NCI-H526 (cell line): ENCODE measurements at places on chromosomes 4 and X.

DNA sequence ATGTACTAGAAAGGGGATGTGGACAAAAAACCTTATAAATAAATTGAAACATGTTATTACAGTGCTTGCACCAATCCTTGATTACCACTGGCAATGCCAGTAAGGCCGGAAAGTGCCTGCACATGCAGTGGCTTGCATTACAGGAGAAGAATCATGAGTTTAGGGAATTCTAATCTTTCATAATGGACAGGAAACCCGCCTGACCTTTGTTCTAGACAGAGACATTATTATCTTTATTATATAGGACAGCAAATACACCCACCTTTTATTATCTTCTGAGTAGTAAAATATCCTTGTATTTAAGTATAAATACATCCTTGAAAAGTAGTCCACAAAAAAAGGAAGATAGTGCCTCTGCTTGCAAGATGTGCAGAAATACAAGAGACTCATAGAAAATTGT is 379.9 kb upstream of the LCORL start:
- no peak for DNase-seq

- no peak for DNase-seq
These were observed 20.1 kb upstream of the PHEX start for GRCh38 chrX:22012051-22012450.

DNA sequence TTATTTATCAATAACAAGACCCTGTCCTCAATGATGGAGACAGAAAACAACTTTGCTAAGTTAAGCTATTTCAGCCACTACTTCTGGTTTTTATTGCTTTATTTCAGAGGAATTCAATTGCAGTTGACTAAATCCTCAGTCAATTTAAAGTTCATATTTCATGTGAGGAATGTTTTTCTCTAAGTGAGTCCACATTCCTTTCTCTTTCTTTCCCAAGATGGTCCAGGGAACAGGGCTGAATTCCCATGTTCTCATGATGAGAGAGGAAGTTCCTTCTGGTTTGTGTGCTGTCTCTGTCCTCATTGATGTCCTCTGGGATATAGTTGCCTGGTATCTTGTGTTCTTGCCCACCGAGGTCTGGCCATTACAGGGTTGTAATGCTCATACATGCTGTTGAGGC is 117.2 kb downstream of the SLIT2 start:
- DNase-seq: no peak

GRCh38 chr4:150250293-150250997 is 172.2 kb downstream of the DCLK2 start:
- DNase-seq: no peak

DNA sequence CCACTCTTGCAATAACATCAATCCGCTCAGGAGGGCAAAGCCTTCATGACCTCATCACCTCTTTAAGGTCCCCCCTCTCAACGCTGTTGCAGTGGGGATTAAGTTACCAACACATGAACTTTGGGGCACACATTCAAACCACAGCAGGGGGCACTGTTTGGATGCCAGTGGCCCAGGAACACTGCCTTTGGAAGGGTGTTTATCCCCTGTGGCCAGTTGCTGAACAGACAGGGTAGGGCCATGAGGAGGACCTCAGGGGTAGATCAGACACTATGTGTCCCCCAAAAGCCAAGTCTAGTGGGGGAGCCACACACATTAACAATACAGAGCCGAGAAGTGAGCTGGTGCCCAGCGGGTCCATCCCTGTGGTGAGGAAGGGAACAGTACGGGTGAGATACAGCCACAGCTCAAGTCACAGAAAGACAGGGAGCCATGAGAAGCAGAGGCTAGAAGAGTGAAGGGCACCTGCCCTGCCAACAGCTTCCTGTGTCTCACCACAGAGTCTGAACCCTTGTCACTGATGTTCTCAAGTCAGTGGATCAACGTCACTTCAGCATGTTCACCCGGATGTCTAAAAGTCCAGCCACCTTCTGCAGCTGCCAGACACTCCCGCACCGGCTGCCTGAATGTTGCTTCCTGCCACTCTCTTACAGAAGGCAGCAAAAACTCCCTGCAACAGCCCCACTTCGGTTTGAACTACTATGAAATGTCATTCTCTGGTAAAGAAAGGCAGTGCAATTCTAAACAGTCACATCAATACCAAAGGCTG is 19.9 kb upstream of the MXD4 start:
- peak; percentile 15 for DNase-seq

DNA sequence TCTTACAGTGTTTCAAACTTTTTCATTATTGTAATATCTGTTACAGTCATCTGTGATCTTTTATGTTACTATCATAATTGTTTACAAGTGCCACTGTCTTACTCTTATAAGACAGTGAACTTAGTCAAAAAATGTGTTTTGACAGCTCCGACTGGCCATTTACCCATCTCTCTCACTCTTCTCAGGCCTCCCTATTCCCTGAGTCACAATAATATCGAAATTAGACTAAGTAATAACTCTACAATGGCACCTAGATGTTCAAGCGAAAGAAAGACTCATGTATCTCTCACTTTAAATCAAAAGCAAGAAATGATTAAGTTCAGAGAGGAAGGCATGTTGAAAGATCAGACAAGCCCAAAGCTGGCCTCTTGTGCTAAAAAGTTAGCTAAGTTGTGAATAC is 184.2 kb downstream of the CDS1 start:
- DNase-seq: no peak

DNA sequence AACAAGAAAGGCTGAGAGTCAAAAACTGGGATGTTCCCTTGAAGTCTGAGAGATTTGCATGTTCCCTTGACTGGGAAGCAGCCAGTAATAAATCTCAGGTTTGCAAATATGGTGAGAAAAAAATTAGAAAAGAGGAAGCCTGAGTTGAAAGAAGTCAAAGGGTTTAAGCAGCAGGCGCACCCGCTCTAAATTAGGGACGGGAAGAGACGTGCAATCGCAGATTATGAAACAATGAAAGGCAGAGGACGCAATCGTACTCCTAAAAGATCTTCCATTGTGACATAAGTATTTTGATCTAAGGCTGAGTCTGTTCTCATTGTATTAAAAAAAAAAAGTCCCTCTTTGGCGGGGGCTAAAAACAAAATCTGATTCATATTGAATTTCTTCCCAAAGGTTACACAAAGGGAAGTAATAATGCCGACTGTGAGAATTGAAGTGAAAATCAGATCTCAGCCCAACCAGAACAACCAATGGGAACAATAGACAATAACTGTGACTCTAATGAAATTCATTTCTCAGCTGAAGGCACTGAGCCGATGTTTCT is 28.2 kb downstream of the SAT1 start:
- DNase-seq: peak; percentile 54

- DNase-seq: no peak
These were observed 189.8 kb upstream of the AFF2 start for GRCh38 chrX:148310426-148311165.

GRCh38 chr4:168527560-168527959 is 30.7 kb downstream of the PALLD start:
- no peak for DNase-seq

DNA sequence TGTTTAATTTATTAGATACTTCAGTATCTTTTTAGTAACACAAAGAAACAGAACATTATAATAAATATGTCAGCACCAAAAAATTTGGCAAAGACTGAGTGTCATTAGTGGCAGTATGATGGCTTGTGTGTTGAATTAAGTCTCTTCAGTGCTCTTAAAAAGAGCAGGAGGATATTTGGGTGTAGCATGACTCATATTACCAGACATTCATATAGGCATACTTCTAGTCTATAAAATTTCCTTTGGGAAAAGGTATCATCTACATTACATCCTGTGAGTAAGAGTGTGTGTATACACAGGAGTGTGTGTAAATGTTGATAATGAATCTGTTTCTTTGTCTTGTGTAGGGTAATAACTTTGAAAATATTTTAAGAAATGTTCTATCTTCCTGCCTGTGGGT is 135.7 kb downstream of the CNKSR2 start:
- DNase-seq: no peak

DNA sequence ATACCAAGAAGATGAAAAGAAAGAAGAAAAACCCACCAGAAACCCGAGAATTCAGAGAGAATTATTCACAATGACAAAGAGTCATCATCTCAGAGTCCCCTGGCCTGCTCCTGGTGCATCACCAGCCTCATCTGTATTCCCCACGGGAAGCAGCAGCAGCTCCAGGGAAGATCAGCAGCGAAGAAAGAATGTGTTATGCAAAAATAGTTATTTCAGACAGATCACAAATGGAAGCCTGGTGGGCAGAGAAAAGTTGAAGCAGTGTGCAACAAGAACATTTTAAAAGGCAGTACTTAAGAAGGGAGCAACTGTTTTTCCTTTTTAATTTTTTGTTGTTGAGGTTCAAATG is 189.2 kb downstream of the PPP3CA start:
- DNase-seq: peak; percentile 48

DNA sequence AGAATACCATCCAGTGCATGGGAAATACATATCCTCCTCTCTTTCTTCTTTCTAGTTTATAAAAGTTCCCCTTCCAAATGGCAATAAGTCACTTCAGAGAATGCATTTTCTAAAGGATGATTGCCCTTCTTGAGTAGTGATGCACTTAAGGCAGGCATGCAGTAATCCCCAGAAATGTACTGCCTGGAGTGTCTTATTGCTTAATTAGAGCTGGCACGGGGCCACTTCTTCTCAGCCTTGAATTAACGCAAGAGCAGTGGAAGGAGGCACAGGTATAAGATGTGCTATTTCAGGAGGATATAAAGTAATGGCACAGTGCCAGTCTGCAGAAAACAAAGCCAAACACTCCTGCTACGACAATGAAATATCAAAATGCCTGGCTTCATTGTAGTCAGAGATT is 371.4 kb upstream of the FAM241A start:
- DNase-seq: no peak

DNA sequence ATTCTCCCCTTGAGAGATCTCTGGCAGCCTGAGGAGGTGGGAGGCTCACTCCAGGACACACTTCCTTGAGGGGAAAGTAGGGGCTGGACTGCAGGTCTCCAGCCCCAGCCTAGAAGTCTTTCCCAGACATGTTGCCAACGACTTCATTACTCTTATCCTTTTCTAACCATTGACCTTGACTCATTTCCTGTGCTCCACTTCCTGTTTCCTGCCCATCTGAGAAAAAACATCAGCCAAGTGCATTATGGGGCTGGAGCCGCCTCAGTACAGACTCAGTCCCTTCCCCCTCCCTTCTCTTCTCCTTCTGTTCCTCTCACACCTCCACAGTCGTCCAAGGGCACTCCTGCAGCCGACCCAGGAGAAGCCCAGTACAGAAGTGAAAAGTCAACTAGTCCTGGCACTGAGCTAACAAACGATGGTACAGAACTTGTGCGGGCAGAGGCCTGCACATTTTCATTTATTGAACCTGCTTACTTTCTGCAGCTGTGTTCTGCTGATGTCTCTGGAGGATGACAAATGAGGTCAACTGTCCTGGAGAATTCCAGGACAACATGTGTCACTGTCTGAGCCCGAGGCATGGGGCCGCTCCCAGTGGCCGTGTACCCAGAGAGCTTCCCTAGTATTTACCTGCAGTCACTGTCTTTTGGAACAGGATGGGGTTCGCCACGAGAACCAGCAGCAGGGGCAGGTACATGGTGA is 20.1 kb downstream of the GPR143 start:
- DNase-seq: no peak

- DNase-seq: no peak
These were observed 15.0 kb downstream of the NKX3-2 start for GRCh38 chr4:13529128-13529919.

DNA sequence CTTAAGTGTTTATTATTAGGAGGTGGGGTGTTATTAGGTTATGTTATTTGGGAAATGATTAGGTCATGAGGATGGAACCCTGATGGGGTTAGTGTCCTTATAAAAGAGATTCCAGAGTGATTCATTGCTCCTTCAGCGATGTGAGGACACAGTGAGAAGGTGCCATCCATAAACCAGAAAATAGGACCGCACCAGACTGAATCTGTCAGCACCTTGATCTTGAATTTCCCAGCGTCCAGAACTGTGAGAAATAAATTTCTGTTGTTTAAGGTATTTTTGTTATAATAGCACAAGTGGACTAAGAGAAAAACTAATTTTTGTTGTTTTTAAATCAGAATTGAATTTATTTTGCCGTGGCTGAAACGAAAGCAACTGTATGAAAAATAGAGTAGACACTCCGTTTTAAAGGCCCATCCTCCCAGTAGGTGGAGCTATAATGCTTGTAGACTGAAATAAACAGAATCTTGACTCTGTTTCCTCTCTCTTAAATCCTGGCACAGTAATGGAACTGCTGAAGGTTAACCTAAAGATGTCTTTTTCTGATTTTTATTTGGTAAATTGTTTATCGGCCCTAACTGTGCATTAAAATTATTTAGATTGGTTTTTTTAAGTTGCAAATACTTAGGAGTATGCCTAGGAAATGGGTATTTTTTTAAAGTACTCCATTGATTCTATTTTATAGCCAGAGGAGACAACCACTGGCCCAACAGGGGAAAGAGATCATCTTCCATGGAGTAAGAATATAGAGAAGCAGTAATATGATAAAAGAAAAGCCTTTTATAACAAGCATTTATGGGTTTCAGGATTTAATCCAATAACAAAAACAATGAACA is 133.2 kb upstream of the ADAMTS3 start:
- peak; percentile 48 for DNase-seq

DNA sequence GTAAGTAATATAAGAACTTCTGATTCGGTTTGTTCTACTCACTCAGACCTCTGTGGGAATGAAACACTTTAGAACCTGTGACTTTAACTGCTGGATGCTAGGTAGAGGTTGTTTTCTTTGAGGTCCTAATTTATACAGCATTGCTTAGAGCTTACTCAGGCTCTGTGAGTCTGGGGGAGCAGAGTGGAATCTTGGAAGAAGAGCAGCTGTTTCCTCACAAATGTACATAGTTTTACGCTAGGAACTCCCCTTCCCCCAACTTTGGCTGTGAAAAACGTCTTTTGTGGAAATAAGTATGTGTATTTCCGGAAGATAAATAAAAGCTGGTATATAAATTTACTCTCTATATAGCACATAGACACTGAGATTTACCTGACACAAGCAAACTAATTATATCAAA is 141.4 kb downstream of the NAA11 start:
- no peak for DNase-seq

GRCh38 chr4:44256414-44256813 is 192.2 kb downstream of the KCTD8 start:
- no peak for DNase-seq

DNA sequence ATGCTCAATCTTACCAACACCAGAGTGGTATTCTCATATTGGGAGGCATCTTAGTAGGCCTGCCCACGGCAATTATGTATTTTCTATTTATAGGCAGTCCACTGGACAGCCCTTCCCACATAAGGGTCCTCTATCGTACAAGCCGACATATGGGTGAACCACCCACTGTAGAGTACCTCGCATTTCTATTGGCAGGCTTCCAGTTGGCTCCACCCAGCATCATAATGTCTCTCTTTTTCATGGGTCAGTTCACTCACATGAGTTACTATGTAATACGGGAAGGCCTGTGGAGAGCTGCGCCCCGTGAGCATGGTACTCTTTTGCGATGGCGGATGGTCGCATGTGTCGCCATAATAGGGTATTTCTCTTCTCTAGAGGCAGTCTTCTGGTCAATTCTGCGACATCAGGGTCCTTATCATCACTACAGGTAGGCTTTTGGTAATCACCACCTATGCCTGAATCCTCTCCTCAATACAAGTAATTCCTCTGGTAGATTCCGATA is 29.4 kb upstream of the FOXR2 start:
- no peak for DNase-seq

DNA sequence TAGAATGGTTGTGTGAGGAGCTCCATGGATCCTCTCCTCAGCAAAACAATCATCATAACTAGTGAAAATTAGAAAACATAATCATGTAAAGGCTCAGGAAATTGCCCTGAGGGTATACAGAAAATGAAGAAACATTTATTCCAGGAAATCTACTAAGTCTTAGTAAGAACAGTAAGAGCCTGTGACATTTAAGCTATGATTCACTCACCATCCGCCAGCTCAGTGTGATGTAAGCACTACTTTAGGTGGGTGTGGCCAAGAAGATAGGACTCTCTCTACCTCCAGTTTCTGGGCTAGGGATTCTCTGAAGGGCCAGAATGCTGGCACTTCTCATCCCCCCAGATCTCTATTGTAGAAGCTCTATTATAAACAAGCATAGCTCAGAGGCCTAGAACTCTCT is 147.5 kb downstream of the DLG3 start:
- DNase-seq: no peak
